ENCODE measurements at places on chromosomes 5 and 9.

DNA sequence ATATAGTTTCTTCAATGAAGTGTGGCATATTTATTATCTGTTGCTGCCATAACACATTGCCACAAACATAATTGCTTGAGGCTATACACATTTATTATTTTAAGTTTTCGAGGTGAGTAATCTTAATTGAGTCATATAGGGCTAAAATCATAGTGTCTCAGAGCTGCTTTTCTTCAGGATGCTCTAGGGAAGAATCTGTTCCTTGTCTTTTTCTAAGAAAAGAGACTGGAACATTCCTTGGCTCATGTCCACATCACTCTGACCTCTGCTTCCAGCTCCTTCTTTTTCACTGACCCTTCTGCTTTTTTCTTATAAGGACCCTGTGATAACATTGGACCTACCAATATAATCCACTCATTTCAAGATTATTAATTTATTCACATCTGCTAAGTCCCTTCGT, 632.4 kb upstream of the TYRP1 start:
- no peak for DNase-seq

DNA sequence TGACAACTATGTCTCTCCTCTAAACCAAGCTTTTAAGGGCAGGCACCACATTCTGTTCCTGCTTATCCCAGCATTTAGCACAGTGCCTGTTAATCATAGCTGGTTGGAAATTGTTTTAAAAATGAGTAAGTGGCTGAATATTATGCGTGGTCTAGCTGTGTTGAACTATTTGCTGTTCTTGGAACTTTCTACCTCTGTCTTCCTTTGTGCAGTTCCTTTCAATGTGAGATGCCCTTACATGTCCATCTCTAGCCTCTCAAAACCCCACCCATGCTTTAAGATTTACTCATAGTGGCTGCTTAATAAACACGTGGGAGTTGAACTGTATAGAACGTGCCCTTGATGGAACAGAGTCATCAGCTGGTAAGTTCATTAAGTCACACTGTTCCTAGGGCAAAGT, 34.5 kb downstream of the C9orf57 start:
- DNase-seq: no peak

GRCh38 chr9:105291422-105291859, 47.0 kb downstream of the SLC44A1 start:
- no peak for DNase-seq

GRCh38 chr9:109974918-109975276, 194.9 kb downstream of the PALM2AKAP2 start:
- DNase-seq: no peak

All from HCEC 1CT (cell line).